ENCODE measurements at places on chromosomes 1 and 21.

DNA sequence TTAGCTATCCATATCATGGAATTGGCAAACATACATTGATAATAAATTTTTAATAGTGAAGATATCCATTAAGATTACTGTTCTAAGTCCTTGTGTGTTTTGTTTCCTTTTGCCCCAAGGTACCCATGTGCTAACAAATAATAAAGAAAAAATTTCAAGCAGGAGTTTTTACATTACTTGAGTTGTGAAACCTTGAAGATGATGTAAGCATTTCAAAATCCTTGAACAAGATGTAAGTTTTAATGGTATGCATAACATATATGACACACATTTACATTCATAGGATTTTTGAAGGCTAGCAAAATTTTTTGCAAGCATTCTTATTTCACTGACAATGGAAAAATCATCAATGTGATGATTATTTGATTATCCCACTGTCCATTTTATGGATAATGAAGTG is 10.9 kb upstream of the ELAVL4 start:
- no peak for DNase-seq
- H3K4me3 ChIP-seq: no peak overlapping the region
- H3K36me3 ChIP-seq: no peaks in the 10 kb centered on the region
- no peak overlapping the region for H3K27ac ChIP-seq
- H3K4me1 ChIP-seq: no peaks in the 10 kb centered on the region
- no peaks in the 10 kb centered on the region for H3K27me3 ChIP-seq

- H3K4me3 ChIP-seq: no peak overlapping the region
- no peak overlapping the region for H3K27ac ChIP-seq
- no peaks in the 10 kb centered on the region for H3K36me3 ChIP-seq
- peaks cover 18% of the 10 kb centered on the region for H3K27me3 ChIP-seq
- no peak for DNase-seq
Measured at GRCh38 chr1:112046630-112047029, 57.2 kb upstream of the KCND3 start.

- no peaks in the 10 kb centered on the region for H3K36me3 ChIP-seq
- DNase-seq: no peak
- no peak overlapping the region for H3K4me3 ChIP-seq
- no peak overlapping the region for H3K27ac ChIP-seq
- H3K27me3 ChIP-seq: peaks cover 45% of the 10 kb centered on the region
Measured at GRCh38 chr1:38565020-38565491, 294.5 kb downstream of the RRAGC start.

GRCh38 chr1:46434358-46434757 is 40.2 kb downstream of the FAAH start:
- DNase-seq: no peak
- no peak overlapping the region for H3K27ac ChIP-seq
- H3K4me3 ChIP-seq: no peak overlapping the region

DNA sequence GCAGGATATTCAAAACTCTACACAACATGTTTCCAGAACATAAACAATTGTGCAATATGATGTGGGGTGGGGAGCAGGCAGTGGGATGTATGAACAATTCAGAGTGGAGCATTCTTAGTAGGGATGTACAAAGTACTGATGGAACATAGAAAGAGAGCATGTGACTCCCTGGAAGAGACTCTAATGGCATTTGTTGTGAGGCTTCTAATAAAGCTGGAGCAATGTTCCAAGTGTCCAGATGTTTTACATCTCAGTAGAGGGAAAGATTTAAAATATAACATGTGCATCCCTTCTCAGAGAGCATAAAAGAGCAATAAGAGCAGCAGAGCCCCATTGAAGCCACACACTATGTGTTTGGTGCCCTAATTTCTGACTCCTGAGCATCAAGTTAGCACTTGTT is 116.5 kb downstream of the BRINP2 start:
- DNase-seq: no peak
- no peaks in the 10 kb centered on the region for H3K36me3 ChIP-seq
- H3K4me1 ChIP-seq: no peaks in the 10 kb centered on the region
- no peak overlapping the region for H3K27ac ChIP-seq

DNA sequence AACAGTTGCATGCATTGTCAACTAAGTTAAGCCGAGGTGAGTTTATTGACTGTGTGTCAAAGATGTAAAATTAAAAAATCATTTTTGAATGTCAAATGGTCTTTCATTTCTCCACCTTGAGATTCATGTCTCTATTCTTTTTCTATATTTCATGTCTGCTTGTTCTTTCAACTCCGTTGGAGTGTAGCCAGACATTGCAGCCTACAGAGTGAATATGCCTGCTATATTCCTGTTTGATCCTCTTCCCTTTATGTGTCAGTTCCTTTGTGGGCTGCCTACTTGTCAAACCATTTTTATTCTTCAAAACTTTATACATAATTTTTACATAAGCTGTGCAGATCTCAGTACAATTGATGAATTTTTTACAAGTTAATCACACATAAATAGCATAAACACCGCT is 1325.8 kb upstream of the PRMT6 start:
- no peaks in the 10 kb centered on the region for H3K27me3 ChIP-seq
- no peaks in the 10 kb centered on the region for H3K36me3 ChIP-seq
- no peak overlapping the region for H3K4me3 ChIP-seq

Measured in T-cell (primary cell).